Thoracic aorta (tissue), 2 donors: ENCODE measurements at places on chromosomes 1 and 21. TPM values are rescaled to one million over a fixed set of nuclear protein-coding genes. Genes with fewer than 3 reads are reported as not detected.

GRCh38 chr1:32899586-32900296 is 1.4 kb downstream of the TMEM54 start:
- DNase-seq, result no peak

Gene FPGT
- total RNA-seq, result 17.1 TPM

Gene CLCA2
- not detected for total RNA-seq

- peak; percentile 76 for DNase-seq
Observed at GRCh38 chr1:34852677-34853217, 6.8 kb downstream of the SMIM12 start.

- no peak for DNase-seq
Observed at GRCh38 chr1:240021709-240022108, 70.0 kb upstream of the FMN2 start.

GRCh38 chr1:24727501-24728216 is 17.6 kb upstream of the CLIC4 start:
- no peak for DNase-seq

- no peak for DNase-seq
Observed at GRCh38 chr1:64112281-64112680, 91.1 kb upstream of the UBE2U start.

Gene LCE1E
- not detected for total RNA-seq

Gene FMO2
- total RNA-seq, result 375 TPM

DNA sequence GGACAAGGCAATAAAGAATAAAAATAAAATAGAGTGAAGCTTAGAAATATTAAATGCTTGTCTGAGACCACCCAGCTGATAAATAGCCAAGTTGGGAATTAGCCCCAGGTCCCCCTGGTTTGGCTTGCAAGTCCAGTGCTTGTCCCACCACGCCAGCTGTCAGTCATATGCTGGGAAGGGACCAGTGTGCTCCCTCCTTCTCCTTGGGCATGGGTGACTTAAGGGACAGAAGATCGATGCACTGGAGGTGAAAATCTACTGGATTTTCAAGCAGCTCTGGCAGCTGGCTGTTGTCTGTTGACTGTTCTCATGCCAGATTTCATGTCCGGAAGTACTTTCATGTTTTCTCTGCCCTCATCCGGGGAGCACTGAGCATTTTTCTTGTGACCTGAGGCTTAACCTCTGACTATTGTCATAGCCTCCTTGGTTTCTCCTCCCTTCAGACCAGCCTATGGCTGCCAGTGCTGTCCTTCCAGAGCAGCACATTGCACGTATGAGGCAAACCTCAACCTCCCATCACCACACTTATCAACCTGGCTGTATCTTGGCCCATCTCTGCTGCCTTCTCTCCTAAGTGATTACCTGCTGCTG is 12.4 kb downstream of the LMOD1 start:
- no peak for DNase-seq

GRCh38 chr21:16069178-16070112 is 339.7 kb downstream of the USP25 start:
- DNase-seq, result no peak

DNA sequence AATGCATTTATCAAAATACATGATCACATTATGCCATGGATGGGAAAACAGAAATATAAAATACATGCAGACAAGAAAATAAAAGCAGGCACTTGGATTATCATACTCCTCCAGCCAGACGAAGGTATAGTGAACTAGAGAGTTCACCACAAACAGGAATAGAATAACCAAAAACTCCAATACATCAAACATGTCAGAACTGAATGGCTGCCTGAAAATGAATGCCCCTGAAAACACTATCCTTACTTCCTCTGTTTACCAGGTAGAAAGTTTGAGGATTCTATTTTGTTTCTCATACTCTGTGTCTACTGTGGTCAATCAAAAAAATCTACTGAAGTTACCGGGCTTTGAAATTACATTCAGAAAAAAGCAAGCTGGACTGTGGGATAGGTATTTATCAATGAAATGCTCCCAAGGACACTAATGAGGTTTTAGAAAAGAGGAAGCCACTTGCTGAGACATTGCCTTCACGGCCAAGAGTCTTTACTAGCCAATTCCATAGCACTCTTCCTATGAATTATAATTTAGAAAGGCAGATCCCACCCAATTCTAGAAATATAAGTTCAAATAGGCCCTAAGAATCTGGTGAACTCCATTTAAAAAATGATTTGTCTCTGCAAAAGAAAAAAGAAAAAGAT is 197.7 kb downstream of the SMYD3 start:
- no peak for DNase-seq

- no peak for DNase-seq
Observed at GRCh38 chr1:203136409-203137042, 9.0 kb downstream of the ADORA1 start.

Gene MAGOH
- total RNA-seq, result 21.8 TPM

DNA sequence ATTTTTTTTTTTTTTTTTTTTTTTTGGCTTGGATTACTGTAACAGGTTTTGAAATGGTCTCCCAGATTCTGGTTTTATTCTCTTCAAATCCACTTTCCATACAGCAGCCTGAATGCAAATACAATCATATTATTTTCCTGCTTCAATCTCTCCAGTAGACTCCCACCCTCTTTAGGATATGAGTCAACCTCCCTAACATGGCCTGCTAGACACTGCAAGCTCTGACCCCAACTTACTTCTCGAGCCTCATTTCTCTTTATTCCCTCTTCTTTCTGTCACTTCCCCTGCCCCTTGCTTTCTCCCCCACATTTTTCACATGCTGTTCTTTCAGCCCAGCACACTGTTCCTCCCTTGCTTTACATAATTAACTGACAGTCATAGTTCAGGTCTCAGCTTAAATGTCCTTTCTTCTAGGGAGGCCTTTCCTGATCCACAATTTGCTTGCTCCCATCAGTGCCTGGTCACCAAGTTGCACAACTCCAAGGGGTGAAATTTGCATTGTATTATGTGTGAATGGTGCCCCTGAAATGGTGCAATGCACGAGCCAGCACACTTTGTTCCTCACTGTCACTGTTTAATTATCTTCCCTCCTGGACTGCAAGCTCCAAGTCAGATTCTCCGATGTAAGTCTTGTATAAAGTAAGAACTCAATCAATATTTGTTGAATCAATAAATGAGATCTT is 22.1 kb upstream of the IL19 start:
- no peak for DNase-seq

Gene ICOSLG
- 2.3 TPM for total RNA-seq

- DNase-seq, result no peak
Observed at GRCh38 chr1:33753087-33753856, 110.6 kb upstream of the HMGB4 start.

DNA sequence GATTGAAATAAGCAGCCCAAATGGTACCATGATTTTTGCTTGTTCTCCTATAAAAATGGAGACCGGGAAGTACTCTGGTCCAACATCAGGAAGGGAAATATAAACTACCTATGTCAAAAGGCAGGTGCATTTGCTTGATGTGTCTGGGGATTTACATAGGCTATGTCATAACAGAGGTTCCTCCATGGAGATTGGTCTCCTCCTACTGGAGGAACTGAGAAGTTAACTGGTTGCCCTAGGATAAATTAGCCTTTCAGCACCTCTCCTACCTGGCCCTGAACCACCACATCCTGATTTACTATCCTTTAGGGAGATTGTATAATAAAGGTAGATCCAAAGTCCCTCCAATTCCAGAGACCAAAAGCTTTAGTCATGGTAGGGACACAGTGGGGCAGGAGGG is 1109.3 kb upstream of the B3GALT2 start:
- no peak for DNase-seq

DNA sequence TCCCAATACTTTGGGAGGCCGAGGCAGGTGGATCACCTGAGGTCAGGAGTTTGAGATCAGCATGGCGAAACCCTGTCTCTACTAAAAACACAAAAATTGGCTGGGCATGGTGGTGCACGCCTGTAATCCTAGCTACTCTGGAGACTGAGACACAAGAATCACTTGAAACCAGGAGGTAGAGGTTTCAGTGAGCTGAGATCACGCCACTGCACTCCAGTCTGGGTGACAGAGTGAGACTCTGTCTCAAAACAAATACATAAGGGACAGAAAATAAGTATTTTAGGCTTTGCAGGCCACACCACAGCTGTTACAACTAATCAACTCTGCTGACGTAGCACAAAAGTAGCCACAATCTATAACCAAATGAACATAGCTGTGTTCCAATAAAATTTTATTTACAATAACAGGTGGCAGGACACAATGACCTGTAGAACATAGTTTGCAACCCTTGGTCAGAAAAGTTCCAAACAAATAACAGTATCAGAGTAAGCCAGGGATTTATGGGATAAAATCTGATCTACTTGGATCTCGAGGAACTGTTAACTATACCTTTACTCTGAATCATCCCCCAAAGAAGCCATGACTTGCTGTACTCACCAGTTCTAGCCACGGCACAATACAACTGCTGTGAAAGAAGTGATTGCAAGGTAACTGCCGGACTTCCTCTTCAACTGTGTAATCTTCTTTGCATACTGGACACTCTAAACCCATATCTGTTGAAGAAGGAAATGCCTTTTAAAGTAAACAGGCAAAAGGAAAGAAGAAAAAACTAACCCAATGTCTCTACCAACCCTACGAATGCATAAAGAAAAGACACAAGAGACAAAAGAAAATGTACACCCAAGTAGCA is 28.3 kb downstream of the CD160 start:
- DNase-seq, result no peak

GRCh38 chr1:94646141-94646643 is 104.6 kb upstream of the F3 start:
- no peak for DNase-seq

Gene PTGFR
- 8.7 TPM for total RNA-seq

GRCh38 chr21:33305938-33306337 is 18.8 kb upstream of the IFNAR1 start:
- DNase-seq, result no peak

- no peak for DNase-seq
Observed at GRCh38 chr1:227120826-227121225, 180.7 kb downstream of the COQ8A start.

DNA sequence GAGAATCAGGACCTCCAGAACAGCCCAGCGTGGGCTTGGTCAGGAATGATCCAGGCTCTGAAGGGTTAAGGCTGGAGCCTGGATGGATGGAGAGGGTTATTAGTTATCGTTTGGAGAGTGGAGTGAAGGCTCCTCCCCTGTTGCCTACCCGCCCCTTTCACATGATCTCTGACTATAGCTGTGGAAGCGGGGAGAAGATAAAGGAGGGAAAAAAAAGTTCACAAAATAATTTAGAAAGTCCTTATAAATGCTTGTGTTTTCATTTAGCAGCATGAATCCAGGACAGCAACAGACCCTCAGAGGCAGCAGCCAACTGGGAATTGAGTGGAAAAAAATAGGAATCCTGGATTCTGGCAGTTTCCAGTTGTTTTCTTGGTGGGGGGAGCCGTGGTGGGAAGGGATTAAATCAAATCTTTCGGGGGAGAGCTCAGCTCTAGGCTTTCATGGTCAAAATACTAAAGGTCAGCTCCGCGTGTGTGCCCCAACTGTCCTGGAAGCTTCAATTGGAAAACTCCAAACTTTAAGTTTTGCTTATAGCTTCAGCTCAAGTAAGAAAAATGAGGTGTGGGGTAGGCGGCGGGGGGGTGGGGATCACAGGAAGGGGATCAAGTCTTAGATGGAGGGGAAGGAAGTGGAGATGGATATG is 595 bp upstream of the DDR2 start:
- DNase-seq, result no peak

Gene CTBS
- 28.3 TPM for total RNA-seq

- DNase-seq, result no peak
Observed at GRCh38 chr1:24849672-24850295, 80.3 kb downstream of the RUNX3 start.

GRCh38 chr1:56897150-56898004 is 42.8 kb downstream of the C8A start:
- no peak for DNase-seq

DNA sequence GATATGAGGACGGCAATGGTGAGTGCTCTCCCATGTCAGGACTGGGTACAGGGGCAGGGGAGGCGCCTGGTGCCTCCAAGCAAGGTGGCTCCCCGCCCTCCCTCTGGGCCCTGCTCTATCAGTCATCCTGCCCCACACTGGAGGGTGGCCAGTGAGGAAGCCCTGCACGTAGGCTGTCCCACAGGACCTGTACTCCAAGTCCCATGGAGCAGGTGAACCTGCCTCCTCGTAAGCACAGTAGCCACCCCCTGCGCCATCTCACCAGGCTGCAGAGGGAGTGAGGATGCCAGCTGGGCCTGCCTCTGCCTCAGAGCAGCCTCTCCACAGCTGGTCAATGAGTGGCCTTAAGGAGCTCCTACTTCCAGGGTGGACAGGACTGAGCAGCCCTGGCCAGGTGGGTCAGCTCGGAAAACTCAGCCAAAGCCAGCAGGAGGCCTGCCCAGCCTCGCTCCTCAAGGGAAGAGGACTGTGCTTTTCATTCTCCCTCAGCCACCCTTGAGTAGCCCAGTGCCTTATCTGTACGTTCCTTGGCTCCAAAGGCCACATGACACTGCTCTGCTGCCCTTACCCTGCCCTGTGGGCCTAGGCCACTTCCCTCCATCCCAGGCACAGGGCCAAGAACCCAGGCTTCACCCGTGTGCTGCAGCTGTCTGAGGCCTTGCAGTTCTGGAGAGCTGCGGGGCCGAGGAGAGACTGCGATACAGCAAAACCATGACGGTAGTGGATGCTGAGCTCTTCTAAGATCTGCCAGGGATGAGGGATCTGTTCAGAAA is 39.6 kb downstream of the SLC45A1 start:
- no peak for DNase-seq

Gene MAP7D1
- total RNA-seq, result 170 TPM

DNA sequence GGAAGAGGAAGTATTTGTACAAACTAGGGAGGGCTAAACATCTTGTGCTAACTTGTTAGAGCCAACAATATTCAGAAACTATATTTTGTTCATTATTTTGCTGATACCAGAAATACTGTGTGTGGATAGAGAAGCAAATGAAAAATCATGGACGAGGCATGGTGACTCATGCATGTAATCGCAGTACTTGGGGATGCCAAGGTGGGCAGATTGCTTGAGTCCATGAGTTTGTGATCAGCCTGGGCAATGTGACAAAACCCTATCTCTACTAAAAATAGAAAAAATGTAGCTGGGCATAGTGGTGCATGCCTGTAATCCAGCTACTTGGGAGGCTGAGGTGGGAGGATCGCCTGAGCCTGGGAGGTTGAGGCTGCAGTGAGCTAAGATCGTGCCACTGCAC is 13.4 kb downstream of the LRRC41 start:
- DNase-seq, result no peak

GRCh38 chr1:10613340-10613739 is 138.6 kb downstream of the PEX14 start:
- DNase-seq, result no peak

GRCh38 chr1:162141281-162142054 is 72.0 kb downstream of the NOS1AP start:
- DNase-seq, result no peak
